ENCODE measurements at places on chromosomes 11 and 22.

DNA sequence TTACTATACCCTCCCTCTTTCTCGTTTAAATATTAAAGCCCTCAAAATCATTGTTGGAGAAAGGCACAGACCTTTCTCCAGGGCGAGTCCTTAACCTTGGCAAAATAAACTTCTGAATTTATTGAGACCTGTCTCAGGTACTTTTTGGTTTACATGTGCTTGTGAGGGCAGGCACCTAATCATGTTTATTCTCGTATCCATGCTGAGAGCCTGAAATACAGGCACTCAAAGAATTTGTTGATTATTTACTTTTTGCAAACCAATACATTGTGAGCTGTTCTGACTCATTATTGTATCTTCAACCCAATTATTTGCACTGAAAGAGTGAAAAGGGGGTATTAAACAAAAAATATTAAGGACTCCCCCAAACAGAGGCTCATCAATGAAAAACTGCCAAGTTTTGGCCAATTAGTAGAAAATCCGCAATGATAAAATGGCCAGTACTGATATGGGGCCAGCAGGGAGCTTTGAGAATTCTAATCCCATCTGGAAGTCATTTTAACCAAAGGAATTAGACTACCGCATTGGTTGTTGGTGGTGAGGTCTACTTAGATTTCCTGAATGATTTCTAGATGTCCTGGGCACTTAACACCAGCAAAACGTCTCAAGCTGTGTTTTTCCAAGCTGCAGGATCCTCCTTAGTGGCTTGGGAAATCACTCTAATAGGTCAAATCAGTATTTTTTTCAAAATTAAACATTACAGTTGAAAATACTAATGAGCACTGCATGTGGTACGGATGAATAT, 157.3 kb downstream of the SWAP70 start:
- DNase-seq: no peak

DNA sequence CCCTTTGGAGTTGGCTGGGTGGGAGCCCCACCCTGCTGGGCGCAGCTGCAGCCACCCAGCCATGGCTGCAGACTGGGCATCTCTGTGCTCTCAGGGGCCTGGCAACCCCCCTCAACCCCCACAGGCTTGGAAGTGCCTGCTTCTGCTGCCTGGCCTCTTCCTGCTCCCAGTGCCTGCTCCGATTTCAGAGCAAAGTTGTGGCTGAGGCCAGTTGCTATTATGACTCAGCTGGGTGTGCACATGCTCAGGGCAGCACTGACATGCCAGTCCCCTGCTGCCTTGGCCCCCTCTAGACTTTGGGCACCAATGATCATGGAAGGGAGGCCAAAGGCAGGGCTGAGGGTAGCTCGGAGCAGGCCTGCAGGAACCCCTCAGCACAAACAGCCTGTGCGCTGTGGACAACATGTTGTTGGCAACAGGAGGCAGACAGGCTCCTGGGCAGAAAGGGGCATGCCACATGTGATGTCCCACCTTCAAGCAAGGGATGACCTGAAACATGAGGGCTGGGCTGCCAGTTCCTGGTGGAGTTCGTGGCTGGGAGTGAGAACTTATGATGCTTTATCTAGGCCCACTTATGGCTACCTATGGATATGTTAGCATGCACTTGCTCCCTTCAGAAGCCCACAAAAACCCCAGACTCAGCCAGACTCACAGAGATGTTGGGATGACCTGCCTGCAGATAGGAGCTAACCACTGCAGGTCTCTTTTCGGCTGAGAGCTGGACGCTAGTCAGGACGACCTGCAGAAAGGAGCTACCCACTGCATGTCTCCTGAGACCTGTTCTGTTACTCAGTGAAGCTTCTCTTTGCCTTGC, 96.4 kb upstream of the AMOTL1 start:
- DNase-seq: no peak

GRCh38 chr11:2107521-2107920, 31.7 kb downstream of the IGF2 start:
- DNase-seq: peak; percentile 2

DNA sequence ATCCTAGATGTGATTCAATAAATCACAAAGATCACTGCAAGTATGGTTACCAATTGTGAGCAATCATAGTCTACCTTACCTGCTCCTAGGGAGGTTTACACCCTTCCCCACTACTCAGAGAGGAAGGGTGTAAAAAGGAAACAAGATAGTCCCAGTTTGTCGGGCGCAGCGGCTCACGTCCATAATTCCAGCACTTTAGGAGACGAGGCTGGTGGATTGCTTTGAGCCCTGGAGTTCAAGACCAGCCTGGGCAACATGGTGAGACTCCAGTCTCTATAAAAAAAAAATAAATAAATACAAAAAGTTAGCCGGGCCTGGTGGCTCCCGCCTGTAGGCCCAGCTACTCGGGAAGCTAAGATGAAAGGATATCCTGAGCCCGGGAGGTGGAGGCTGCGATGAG, 962 bp upstream of the AMBRA1 start:
- no peak for DNase-seq

- DNase-seq: peak; percentile 57
Observed at GRCh38 chr22:45434981-45435380, 21.5 kb downstream of the RIBC2 start.

DNA sequence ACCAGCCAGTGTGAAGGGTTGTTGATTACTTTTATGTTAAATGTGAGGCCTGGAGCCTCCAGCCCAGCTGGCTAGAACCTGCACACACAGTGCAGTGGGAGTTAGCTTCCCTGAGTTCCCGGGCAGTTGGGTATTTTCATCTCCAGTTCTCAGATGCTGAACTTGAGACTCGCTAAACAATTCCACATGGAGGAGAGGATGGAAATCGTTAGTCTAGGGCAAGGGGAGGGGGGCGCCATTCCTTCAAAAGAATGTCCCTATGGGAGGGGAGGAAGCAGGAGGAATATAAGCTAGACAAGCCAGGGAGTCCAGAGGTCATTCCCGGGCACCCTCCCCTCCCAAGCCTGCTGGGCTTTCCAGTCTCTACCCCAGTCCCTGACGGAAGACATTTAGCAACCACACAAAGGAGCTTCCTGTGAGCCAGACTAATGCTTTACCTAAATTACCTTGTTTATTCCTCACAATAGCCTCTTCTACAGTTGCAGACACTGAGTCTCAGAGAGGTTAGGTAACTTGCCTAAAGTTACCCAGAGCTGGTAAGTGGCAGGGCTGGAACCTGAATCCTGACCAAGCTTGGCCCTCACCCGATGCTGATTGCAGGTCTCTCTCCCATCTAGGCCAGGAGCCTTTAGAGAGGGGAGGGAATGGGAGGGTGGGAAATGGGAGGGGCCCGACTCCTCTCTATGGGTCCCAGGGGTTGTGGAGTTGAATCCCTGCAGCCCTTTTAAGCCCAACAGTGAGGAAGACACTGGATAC, 1.9 kb upstream of the TSKU start:
- DNase-seq: no peak

GRCh38 chr11:61034704-61035525, 63.4 kb downstream of the CD6 start:
- DNase-seq: no peak

DNA sequence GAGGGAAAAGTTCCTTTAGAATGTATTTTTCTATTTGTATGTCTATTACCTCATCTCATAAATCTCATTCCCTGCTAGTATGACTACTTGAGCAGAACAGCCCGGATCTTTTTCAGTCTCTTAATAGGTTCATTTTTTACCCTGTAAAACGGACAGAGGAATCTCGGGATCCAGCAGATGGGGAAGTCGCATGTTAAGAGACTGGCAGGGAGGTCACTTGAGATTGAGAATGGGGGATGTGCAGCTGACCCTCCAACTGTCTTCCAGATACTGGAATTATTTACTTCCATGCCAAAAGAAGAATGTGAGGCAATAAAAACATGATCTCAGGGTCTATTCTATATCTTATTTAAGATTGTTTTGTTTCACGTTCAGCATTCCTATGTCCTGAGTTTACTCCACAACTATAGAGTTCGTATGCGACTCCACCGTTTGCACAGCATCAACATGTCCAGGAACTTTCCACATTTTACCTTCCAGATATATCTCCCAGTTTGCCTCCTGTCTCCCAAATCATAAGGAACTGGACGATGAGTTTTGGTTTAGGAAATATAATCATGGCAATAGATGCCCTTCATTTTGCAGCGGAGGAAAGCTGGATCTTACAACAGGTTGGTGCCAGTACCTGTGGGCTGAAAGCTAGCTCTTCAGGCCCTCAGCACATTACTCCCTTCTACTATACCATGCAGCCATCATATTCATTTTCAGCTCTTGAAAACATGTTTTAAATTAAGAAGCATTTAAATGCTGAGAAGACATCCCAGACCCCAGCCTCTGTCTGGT, 181.5 kb downstream of the MAML2 start:
- DNase-seq: no peak

DNA sequence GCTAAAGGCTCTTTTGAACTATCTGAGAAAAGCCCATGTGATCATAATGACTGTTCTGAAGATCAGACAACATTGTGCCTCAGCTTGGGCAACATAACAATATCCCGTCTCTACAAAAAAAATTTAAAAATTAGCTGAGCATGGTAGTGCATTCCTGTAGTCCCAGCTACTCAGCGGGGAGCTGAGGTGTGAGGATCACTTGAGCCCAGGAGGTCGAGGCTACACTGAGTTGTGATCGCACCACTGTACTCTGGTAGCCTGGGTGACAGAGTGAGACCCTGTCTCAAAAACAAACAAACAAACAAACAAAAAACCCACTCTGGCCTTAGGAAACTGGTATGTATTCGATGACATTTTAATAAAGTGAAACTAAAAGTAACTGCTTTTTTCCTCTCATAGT, 1526.8 kb upstream of the TENM4 start:
- no peak for DNase-seq

DNA sequence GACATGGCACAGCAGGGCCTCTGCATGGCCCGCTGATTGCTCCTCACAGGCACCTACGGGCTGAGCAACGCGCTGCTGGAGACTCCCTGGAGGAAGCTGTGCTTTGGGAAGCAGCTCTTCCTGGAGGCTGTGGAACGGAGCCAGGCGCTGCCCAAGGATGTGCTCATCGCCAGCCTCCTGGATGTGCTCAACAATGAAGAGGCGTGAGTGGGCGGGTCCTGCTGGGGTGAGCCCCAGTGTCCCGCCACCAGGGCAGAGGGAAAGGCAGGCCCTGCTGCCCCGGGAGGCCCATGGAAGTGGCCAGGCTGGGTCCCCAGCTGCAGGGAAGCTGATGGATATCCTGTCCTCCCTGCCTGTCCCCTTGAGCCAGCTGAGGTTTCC, 18.6 kb upstream of the DGCR8 start:
- no peak for DNase-seq

GRCh38 chr11:118415739-118416068, 14.3 kb downstream of the ATP5MG start:
- peak; percentile 37 for DNase-seq

GRCh38 chr11:102664001-102664752, 39.0 kb upstream of the MMP20 start:
- peak; percentile 20 for DNase-seq

GRCh38 chr11:2149864-2150847, 10.9 kb downstream of the INS start:
- peak; percentile 29 for DNase-seq

- DNase-seq: no peak
Observed at GRCh38 chr22:48142388-48142787, 1379.9 kb downstream of the TBC1D22A start.

GRCh38 chr11:44529895-44530412, 35.5 kb upstream of the CD82 start:
- peak; percentile 50 for DNase-seq

Data from suppressor macrophage treated with lipopolysaccharide for 4 hours (primary cell).